Activated CD4-positive, alpha-beta T cell treated with anti-CD3 and anti-CD28 coated beads, Interleukin-2, amount 50 U/mL, for 16 hours (primary cell): ENCODE measurements at places on chromosomes 7 and 10.

GRCh38 chr7:30172451-30172850 is 37.7 kb downstream of the MTURN start:
- no peak for DNase-seq

DNA sequence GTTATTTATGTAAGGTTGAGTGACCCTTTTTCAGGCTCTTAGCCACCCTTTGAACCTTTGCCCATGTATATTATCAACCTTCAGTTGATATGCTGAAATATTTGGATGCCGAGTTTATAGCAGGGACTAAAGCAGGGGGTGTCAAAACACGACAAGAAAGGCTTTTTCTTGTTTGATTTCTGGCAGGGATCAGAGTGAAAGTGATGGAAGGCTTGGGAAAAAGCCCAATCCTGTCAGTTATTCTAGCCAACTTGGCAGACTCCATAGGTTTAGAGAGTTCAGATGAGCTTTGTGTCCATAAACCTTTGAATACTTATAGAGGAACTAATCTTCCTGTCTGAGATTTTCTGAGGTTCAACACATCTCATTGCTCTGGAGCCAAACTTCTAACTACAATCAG is 47.5 kb downstream of the INHBA start:
- DNase-seq: no peak

- no peak for DNase-seq
Measured at GRCh38 chr7:1105189-1105588, 17.3 kb downstream of the GPER1 start.

DNA sequence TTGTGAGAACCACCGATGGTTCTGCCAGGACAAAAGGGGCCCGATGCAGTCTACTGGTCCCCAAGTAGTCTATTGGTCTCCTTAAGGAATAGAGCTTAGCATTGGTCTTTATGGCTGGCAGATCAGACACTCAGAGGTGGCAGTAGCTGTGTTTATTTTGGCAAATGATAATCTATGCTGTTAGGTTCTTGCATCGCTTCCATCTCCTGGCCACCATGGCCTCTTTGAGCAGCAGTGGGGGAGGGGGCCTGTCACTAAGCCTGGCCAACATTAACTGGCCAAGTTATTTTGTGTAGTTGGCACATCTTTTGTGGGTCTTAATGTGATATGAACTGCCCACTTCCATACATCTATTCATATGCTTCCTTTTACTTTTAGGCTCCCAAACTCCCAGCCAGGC is 4.5 kb upstream of the ZC3HAV1 start:
- no peak for DNase-seq

DNA sequence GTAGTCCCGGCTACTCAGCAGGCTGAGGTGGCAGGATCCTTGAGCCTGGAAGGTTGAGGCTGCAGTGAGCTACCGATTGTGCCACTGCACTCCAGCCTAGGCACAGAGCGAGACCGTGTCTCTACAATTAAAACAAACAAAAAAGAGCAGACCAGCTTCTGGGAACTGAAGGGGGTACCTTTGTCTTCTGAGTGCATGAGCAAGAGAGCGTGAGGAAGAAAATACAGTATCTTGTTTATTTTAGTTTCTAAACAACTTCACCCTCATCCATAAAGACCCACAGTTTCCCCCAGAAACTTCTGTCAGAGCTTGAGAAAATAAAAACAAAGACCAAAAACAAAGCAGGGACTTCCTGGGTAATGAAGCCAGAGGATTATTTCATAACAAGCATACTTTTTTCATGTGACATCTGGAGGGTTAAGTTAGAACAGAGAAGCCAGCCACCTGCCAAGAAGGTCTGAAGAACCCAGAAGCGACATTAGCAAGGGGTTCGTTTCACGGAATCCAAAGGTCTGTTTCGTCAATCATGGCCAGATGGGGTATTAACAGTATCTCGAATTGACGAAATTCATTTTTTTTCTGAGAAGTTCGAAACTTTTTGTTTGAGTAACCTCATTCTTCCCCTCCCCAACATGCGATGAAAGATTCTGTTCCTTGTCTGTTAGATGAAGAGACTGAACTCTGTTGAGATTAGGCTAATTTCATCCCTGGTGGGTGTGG is 10.2 kb upstream of the IL2RA start:
- peak; percentile 92 for DNase-seq

- DNase-seq: no peak
Measured at GRCh38 chr7:68730194-68730593, 868.1 kb upstream of the AUTS2 start.

DNA sequence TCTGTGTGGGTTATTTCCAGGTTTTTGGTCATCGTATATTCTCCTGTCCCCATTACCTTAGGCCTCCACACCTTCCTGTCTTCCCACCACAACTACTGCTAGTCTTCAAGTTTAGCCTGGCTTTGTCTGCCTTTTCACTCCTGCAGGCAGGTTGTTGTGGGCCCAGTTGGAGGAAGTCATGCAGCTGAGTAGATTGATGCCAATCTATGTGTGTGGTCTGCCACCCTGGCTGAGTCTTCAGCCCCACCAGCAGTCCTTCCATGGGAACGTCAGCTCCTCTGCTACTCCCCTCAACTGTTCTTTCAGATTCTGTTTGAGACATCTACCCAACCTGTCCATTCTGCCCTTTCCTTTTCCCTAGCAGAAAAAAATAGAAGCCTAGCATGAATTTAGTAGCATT is 6.3 kb downstream of the RINT1 start:
- no peak for DNase-seq

DNA sequence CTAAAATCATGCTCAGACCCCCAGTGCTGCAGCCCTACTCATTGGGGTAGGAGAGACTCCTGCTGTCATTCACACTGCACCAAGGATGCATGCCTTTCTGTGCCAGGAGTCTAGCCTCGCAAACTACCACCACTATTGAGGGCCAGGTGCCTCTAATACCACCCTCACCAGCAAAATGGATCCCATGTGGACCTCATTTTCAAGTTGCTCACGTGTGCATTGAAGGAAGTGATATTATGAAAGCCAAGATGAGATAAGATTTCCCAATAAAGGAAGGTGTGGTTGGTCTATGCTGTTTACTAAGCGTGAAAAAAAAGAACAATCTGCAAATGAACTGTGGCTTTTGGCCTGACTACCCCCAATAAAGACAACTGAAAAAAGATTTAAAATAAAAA is 7.2 kb upstream of the LAMTOR4 start:
- DNase-seq: no peak

- no peak for DNase-seq
Measured at GRCh38 chr7:112025556-112025955, 180.6 kb downstream of the DOCK4 start.

- DNase-seq: no peak
Measured at GRCh38 chr7:26657686-26658388, 206.6 kb downstream of the SKAP2 start.

- no peak for DNase-seq
Measured at GRCh38 chr10:1724921-1725488, 12.3 kb downstream of the ADARB2 start.

- DNase-seq: no peak
Measured at GRCh38 chr10:1679821-1680650, 57.3 kb downstream of the ADARB2 start.

DNA sequence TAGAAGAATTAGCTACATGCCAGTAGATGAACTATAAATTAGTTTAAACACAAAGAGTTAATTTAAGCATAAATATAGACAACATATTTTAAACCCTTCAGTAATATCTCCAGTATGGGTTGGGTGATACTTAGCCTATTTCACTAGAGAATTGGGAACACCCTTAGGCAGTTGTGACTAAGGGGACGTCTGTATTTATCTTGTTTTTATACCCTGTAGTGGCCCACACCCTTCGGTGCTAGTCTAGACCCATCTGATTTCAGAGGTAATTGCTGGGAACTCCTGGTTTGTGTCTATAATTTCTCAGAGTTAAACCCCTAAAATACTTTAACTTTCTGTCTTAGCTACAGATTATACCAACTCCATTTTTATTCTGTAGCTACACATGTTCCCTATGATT is 11.5 kb upstream of the STEAP4 start:
- DNase-seq: no peak

GRCh38 chr10:48199580-48200377 is 74.7 kb downstream of the FRMPD2 start:
- DNase-seq: no peak

GRCh38 chr7:34034728-34035127 is 129.4 kb downstream of the BMPER start:
- no peak for DNase-seq

- no peak for DNase-seq
Measured at GRCh38 chr7:20432071-20432470, 101.4 kb downstream of the ITGB8 start.

- DNase-seq: no peak
Measured at GRCh38 chr7:39130274-39130673, 152.6 kb downstream of the POU6F2 start.

DNA sequence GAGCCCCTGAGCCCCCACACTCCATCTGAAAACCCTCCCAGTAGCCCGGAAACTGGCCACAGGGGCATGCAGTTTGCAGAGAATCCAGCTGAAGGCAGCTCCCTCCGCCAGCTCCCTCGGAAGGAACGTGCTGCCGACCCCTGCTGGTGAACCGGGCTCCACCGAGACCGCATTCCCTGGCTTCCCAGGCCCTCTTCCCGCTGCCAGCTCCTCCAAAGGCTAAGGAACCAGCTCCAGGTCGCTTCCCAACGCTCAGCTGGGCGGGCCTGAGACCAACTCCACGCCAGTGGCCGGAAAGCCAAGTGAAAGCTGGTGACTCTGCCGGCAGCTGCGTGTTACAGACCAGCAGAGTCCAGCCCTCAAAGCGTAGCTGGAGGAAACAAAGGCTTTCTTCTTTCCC is 35.8 kb downstream of the GPER1 start:
- DNase-seq: no peak

DNA sequence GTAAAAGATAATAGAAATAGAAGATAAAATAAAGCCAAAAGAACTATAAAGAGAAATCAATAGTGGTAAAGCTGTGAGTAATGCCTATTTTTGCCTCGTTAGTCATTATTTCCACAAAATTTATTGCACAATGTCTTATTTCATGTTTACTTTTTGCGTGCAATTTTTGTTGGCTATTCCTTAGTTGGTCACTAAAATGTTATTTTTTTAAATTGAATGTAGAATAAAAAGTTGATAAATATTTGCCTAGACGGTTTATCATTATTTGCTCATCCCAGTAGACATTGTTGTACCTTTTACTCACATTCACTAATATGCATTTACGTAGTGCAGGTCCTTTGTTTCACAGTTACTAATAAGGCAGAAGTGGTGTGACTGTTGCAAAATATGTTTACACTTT is 227.8 kb upstream of the BMPER start:
- DNase-seq: no peak

GRCh38 chr10:62866451-62866850 is 50.3 kb upstream of the EGR2 start:
- DNase-seq: no peak

DNA sequence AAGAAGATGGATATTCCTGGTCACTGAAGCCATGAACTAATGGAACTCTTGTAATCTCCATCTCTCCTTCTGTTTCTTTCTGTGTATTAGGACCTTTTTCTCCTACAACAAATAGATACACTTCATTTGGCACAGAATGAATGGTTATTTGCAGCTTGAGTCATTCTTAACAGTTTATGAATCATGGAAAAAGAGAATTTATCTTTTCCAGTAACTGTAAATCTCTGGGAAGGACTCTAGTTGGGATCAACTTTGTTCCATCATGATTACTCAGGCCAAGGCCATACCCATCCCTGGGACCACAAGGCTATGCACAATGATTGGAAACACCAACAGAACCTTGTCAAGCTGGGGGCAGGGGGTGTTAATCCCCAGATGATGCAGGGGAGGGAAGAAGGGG is 36.1 kb upstream of the MDFIC start:
- no peak for DNase-seq

DNA sequence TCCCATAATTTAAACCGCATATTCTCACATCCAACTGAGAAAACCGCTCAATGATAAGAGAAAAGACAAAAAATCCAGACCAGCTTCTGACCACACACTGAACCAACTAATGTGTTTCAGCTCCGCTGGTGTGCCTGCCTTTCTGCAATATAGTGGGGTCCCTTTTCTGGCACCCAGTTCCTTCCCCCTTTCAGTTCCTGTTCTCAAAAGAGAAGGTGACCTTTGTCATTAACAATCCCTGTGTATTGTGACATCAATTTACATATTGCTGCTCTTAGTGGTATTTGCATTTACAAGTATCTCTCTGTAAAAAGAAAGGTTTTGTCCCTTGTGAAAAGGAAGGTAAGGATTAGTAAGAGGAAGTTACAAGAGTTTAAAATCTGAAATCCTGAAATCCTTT is 1.4 kb downstream of the PPP1R17 start:
- DNase-seq: no peak

- DNase-seq: peak; percentile 33
Measured at GRCh38 chr7:8261711-8262695, at the start of gene ICA1. Gene ICA1 (minus strand): TSS chr7:8262167. CDS start chr7:8235926, 26,241 bp downstream.

- no peak for DNase-seq
Measured at GRCh38 chr10:131168238-131168875, 143.2 kb downstream of the TCERG1L start.
